ENCODE measurements at places on chromosomes 16 and 17.

DNA sequence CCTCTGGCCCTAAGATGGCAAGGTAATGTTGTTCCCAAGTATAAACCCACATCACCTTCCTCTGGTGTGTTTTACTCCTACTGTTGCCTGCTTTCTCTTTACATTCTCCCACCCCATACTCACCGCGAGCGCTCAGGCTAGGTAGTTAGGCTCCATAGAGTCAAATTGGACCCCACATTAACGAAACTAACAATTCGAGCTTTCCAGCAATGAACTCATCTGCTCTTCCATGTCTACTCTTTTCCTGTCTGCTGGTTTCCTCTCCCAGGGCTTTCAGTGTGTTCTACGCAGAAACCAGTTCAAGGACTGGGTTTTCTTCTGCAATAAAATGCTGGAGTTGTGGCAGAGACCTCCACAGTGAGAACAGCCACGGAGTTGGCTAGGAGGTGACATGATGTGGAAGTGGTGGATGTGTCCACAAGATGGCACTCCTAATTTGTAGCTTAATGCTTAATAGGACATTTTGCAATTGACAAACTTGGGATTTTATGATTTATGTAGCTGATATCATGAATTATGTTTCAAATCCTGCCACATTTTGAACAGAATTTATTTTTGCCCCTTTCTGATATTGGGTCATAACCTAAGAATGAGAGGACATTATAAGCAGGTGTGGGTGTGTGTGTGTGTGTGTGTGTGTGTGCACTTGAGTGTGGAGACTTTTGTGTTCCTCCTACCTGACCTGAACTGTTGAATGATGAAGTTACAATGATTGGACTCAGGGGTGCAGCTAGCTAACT is 2.2 kb upstream of the UQCRC2 start:
- no peak for DNase-seq

- DNase-seq: peak; percentile 71
Observed at GRCh38 chr16:22206842-22207714, 1.0 kb downstream of the EEF2K start.

DNA sequence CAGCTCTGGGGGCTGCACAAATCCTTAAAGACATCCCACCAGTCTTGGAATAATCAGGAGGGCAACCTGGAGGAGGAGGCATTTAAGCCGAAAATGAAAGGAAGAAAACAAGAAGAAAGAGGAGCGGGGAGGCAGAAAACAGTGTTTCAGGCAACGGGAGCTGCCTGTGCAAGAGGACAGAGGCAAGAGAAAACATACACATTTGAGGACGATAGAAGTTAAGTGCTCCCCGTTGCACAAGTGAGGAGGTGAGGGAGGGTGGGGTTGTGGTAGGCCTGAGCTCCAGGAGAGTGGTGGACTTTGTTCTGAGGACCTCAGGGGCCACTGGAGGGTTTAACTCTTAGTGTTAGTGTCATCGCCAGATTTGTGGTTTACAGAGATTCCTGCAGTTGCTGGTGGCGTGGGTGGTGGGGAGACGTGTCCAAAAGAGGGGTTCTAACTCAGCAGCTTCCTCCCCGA is 27.6 kb upstream of the CIBAR2 start:
- DNase-seq: no peak

DNA sequence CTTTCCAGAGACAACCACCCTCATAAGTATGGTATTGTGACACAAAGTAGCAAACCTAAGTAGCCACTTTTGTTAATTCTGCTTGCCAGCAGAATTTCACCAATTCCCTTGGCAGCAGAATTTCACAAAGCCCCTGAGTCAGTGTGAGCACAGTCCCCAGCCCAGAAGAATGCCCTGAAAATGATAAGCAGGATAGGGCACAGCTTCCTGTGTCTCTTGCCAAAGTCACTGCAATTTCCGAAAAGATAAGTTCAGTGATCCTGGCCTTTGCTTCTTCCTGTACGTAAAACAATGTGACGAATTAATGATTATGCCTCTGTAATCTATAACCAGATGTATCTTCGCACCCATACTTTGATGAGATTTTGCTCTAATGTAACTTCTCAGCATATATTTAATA is 16.0 kb upstream of the WIPF2 start:
- DNase-seq: no peak

DNA sequence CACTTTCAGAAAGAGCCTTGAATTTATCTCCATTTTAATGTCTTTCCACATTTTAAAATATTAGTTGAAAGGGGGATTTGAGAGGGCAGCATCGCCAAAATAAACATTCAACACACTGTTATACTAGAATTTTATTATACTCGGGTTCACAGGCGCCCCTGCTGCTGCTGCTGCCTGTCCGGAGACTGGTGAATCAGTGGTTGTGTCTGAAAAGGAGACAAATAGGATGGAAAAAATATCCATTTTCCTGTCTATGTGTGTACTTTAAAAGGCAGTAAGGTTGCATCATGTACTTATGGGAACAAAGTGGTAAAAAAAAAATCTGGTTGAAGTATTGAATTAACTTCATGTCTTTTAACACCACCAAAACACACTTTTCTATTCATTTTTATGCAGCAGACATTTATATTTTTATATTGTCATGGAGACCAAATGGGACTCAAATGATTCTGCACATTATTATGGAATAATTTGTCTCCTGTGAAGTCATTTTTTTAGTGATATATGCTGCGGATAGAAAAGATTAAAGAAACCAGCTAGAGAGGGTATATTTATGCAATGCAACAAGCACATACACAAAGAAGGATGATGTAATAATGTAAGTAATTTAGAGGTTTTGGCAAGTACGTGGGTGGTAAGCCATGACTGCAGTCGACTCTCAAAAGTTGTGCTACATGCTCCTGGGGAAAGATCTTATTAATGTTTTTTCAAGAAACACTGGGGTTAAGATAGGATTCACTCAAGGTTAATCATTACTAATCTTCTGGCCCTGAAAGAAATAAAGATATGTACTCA is 759.0 kb upstream of the SOX9 start:
- no peak for DNase-seq

GRCh38 chr17:42159796-42160530 is 5.2 kb upstream of the RAB5C start:
- no peak for DNase-seq

DNA sequence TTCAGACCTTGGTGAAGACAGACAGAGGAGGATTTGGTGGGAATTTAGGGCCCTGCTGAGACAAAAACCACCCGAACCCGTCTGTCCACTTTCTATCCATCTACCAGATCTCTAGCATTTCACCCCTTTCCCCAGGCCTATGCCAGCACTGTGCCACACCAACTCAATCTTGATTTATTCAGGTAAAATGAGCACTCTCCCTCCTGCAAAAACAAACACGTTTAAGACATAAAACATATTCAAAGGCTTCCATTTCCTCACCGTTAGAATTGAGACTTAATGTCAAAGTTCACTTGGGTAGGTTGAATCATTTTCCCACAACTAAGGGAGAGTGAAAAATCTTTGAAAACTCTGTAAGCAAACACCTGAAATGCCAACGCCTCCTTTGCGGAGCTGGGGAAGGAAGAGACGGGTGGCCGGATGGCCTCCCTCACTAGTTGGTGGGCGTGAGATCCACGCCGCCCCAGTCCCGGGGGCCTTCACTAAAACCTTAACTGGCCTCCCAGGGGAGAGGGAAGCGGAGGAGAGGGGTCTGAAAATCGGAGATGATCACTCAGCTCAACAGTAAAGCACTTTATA is 862 bp downstream of the DCAKD start:
- no peak for DNase-seq

DNA sequence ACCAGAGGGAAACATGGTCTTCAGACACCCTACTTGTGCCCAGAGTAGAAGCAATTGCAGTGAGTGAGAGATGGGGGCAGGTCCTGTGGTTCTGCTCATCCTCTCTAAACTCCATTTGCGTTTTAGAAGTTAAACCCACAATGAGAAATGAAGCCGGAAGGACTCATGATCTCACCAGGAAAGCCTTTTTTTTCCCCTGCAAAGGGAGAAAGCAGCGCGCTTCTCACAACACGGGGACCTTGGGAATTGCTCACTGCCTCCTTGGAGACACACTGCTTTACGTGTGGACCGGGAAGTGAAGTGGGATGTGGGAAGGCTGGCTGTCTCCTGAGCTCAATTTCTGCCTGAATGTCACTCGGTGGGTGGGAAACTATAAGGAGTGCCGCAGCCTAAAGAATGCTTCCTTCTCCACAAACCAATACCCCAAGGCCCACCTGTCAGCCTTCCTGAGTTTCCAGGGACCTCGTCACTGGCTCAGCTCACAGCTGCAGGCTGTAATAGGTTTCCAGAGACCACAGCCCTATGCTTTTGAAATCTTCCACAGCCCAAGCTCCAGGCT is 365.4 kb downstream of the XYLT1 start:
- DNase-seq: no peak

GRCh38 chr17:60107526-60108257 is 29.0 kb upstream of the HEATR6 start:
- no peak for DNase-seq

- DNase-seq: no peak
Observed at GRCh38 chr17:17564896-17565295, 26.6 kb downstream of the PEMT start.

DNA sequence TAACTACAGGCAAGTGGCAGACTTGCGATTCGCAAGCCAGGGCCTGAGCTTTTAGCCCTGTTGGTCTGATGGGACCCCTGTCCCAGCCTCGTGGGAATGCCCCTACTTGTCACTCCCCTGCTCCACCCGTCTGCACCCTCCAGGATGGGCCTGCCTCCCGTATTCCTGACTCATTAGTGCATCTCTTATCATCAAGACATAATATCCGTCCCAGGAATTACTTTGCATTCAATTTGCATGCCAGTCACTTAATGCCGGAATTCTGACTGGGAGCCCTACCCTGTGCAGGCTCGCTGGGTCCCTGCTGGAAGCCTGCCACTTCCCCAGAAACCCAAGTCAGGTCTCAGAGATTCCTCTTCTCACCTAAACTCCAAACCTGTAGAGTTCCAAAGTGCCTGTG is 3.3 kb downstream of the PRSS53 start:
- no peak for DNase-seq

DNA sequence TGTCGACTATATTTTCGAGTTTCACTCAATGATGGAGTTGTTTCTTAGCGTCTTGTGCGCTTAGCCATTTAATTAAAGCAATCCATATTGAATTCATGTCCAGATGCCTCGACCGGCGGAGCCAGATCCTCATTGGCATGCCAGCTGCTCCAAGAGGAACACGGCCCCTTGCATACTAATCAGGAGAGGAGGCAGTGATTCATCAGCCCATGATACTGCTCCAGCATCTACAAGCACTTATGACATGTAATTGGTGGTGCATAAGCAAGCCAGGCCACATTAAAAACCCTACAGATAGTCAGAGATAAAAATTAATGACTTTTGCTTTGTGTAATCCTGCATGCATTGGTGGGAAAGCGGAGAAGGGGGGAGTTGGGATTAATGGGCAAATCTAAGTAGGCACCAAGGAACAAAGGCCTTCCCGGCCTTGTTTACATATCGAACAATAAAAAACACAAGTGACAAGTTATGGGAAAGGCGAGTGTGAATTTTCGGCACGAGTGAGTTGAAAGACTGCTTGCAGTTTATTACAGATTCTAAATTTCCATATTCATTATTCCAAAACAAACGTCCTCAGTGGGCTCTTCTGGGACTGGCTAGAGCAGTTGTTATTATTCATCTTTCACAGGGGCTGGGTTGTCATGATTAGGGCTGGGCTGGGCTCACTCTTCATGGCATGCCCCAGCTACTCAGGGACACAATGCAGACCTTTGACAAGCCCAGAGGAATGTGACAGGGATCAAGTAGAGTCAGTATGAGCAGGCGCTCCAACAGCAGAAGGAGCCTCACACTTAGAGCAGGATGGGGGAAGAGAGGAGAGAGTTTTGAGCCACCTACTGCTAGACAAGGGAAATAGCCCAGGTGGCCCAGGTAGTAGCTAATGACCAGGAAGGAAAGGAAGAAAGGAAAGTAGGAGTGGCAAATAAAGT is 281.7 kb upstream of the ZFHX3 start:
- no peak for DNase-seq
